NT2/D1 (cell line): ENCODE measurements at places on chromosomes 16 and 17.

- no peak for DNase-seq
Observed at GRCh38 chr17:1713878-1714426, 3.8 kb upstream of the TLCD2 start.

GRCh38 chr16:29742683-29743275 is 3.0 kb downstream of the C16orf54 start:
- no peak for DNase-seq

- DNase-seq = no peak
Observed at GRCh38 chr16:66103211-66103610, 263.3 kb upstream of the CDH5 start.

DNA sequence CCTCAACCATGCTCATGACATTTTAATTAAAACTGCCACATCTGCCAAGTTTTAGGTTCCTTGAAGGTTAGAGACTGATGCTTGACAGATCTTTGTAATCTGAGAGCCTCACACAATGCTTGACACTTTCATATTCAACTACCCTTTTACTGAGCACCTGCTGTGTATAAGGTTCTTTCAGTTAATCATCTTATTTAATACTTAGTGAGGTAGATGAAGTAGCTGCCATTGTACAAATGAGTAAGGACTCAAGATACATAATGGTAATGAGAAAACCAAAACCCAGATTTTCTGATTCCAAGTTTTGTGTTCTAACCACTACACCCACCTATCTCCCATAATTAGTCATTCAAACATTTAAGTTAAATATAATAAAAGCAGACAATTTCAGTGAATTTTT is 35.4 kb upstream of the ARL6IP1 start:
- DNase-seq = no peak

GRCh38 chr17:75512926-75513640 is 2.3 kb downstream of the CASKIN2 start:
- no peak for DNase-seq

GRCh38 chr16:67184453-67184994 is 761 bp upstream of the MATCAP1 start:
- DNase-seq = no peak

GRCh38 chr17:34581446-34582184 is 2.2 kb downstream of the TMEM132E start:
- no peak for DNase-seq

GRCh38 chr17:71402661-71403141 is 718.1 kb upstream of the SOX9 start:
- no peak for DNase-seq

DNA sequence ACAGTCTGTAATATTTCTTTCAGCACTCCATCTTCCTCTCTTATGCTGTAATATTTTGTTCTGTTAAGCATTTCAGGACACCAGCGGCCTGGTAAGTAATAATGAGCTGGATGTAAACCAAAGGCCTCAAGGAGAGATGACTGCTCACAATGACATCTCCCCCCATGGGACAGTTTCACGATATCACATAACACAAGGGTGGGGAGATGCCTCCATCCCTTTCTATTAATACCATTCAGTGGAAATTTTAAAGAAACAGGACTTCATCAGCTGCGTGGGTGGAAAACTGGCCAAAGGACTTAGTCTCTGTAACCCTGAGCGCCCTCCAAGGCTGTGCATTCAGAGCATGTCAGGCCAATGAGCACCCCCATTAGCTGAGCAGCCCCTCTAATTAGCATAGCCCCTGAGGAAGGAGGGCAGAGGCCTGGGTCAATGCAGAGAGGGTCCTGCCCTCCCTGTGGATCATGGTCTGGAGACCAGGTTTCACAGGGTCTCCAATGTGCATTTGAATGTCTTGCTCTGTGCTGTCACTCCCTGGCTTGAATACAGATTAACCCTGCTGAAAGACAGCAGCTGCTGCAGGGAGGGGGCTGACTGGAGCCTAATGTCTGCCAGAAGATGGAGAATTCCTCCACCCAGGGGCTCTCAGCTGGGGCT is 156.4 kb downstream of the HS3ST2 start:
- DNase-seq = peak; percentile 59

DNA sequence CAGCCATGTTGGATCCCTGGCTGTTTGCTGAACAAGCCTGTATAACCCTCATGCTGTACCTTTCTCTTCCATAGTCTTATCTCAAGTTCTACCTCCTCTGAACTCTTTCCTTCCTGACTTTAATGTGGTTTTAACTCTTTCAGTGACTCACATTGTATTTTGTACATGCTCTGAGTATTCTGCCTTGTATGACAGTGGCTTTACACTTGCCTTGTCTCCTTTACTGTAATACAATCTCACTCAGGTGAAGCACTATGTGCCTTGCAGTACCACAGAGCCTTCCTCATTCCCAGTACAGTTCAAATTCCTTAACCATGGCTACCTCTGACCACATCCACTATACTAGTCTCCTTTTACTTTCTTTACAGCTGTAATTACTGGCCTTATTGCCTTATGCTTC is 14.1 kb downstream of the PSMD11 start:
- no peak for DNase-seq

- no peak for DNase-seq
Observed at GRCh38 chr17:76714822-76715495, 4.2 kb upstream of the MXRA7 start.

GRCh38 chr16:50685462-50686063 is 4.5 kb upstream of the SNX20 start:
- no peak for DNase-seq

- no peak for DNase-seq
Observed at GRCh38 chr16:58495521-58496331, 4.2 kb upstream of the NDRG4 start.

GRCh38 chr16:4216596-4216995 is 25.3 kb downstream of the SRL start:
- DNase-seq = no peak

DNA sequence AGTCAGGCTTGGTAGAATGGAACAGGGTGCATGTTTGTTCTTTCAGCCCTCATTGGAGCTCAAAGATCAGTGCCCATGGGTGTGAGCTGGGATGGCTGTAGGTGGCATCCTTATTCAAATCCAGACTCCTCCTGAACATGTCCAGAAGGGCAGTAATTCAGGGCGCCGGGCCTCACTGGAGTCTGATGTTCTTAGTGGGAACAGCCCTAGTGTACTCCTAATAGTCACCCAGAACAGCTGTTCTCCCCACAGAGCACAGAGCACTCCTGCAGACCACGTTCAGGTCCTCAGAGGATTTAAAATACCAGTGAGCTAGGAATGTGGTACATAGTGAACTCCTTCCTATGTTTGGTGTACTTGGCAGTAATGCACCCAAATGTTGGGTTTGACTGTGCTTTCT is 96.2 kb downstream of the BANP start:
- no peak for DNase-seq

DNA sequence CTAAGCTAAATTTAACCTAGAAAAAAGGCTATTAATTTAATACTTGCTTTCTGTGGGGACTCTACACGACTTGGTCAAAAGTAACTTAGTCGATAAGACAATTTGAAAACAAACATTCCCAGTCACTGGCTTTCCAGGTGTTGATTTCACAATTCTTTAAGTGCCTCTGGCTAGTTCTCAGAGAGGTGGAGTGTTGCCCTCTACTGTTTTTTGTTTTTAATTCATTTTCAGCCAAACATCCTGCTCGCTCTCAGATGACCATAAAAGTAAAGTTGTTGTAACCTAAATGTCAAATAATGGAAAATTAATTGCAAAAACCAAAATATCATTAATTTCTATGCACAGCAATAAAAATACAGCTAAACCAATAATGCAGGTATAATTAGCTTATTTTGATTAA is 107.1 kb downstream of the MYO1D start:
- no peak for DNase-seq

DNA sequence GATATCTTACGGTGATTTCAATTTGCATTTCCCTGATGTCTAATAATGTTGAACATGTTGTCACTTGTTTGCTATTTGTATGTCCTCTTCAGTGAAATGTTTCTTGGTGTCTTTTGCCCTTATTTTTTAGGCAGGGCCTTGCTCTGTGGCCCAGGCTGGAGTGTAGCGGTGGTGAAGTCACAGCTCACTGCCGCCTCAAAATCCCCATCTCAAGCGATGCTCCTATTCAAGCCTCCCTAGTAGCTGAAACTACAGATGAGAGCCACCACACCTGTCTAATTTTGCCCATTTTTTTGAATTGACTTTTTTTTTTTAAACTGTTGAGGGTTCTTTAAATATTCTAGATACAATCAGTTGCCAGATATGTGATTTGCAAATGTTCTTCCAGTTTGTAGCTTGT is 8.3 kb downstream of the UBE2G1 start:
- no peak for DNase-seq

DNA sequence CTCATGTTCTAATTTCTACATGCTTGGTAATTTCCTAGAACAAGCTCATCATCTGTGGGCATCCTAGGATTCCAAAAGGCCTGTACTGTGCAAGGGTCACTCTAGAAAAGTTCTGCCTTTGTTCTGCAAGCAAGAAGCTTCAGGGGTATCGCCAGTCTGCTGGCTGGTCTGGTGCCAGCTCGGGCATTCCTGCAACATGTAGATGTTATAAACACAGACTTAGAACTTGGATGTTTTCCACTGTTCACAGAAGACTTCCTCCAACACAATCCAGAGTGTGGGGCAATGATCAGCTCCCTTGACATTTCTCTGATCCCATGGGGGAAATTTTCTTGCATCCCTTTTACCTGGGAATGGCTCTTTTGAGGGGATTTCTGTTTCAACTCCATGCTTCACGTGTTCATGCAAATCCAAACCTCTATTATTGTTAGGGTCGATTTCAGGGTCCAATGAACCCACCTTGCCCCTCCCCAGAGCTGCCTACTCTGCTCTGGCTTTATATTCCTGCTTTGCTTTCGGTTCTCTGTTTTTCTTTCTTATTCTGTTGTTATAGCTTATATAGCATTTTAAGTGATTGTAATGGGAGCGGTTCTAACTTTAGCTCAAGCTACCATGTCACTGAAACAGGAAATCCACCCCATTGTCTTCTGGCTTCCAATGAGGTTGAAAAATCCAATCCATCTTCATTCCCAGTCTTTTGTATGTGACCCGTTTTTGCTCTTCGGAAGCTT is 25.3 kb downstream of the UBE2O start:
- no peak for DNase-seq

DNA sequence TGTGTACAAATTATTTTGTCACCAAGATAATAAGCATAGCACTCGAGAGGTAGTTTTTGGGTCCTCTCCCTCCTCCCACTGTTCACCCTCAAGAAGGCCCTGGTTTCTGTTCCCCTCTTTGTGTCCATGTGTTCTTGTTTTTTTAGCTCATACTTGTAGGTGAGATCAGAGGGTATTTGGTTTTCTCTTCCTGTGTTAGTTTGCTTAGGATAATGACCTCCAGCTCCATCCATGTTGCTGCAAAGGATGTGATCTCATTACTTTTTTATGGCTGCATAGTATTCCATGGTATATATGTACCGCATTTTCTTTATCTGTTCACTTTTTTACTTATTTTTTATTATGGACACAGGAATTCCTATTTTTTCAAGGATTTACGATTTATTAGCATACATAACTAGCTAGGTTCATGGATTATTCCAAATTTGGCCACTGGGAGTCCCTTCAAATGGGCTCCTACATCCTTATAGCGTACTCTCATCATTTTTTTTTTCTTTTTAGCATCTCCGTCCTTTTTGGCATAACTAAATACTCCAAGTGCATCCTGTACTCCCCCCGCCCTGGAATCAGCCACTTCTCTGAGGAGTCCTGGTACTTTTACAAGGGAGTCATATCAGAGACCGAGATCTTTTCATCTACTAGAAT is 7.3 kb downstream of the TADA2A start:
- DNase-seq = no peak

GRCh38 chr16:69048328-69049120 is 56.9 kb upstream of the HAS3 start:
- DNase-seq = no peak

GRCh38 chr17:9768381-9768934 is 22.9 kb downstream of the DHRS7C start:
- DNase-seq = no peak

DNA sequence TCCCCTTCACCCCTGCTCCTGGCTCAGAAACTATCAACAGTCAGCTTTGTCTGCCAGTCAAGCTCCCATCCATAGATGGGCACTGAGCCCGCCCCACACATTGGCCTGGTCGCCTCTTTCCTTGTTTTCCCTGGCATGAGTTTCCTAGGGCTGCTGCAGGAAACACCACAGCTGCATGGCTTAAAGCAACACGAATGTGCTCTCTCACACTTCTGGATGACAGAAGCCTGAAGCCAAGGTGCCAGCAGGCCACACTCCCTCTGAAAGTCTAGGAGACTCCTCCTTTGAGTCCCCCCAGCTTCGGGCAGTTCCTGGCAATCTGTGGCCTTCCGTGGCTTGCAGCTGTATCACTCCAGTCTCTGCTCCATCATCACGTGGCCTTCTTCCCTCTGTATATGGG is 69.9 kb downstream of the TBC1D16 start:
- DNase-seq = no peak

GRCh38 chr17:3770466-3770865 is 30.5 kb downstream of the ITGAE start:
- DNase-seq = no peak

DNA sequence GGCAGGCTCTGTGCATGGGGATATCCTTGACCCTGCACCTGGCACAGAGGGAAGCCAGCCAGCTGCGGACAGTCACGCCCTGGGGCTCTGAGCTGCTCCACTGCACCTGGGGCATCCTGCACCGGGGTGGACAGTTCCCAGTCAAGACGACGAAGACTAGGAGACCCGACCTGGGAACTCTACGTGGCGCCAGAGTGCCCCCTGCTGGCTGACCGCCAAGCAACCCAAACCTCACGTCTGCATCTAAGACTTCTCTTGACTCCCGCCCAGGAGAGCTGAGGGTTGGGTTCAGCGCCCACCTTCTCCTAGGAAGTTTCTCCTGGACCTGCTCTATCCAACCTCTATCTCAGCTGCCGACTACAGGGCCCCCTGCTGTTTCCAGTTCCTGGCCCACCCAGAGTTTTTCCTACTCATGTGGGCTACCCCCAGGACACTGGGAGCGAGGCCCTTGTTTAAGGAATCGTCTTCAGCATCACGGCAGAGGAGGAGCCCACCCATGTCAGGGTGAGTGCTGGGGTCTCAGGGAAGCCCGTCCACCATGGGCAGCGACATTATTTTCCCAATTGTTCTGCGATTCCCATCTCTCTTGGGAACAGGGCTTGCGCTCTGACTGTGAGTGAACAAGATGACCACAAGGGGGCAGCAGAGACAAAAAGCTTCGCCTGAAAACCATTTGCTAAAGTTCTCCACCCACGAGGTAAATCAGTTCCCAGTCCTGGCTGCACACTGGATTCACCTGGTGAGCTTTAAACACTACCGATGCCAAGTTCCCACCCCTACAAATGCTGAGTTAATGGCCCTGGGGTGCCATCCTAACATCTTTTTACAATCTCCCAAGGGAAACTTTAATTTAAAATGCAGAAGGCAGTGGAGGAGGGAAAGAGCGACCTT is 29.3 kb downstream of the TLE7 start:
- peak; percentile 75 for DNase-seq

GRCh38 chr17:79231766-79232287 is 157.2 kb downstream of the ENGASE start:
- no peak for DNase-seq

DNA sequence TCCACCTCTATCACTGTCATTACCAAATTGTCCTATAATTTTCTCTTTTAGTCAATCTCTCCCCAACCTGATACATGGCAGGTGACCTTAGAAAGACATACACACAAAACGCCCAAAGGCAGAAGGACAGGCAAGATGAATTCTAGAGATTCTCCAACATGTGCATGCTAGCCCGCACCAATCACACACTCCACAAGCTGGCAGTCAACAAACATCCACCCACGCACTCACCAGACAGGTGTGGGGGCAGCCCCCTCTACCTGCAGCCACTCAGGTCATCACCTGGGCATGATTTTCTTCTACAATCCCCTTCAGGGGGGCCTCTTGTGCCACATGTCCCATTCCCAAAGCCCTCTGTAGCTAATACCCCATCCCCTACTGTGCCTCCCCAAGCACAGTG is 9.5 kb downstream of the MPP2 start:
- DNase-seq = no peak
